SK-N-SH treated with all-trans-retinoic acid at 6 μM for 48 hours (cell line): ENCODE measurements at places on chromosomes 12 and 14.

GRCh38 chr12:79935021-79935623, at the start of gene PPP1R12A:
Gene PPP1R12A (minus strand): TSS chr12:79935097. CDS start chr12:79934931, 166 bp downstream.
- peak; percentile 96 for ATAC-seq

DNA sequence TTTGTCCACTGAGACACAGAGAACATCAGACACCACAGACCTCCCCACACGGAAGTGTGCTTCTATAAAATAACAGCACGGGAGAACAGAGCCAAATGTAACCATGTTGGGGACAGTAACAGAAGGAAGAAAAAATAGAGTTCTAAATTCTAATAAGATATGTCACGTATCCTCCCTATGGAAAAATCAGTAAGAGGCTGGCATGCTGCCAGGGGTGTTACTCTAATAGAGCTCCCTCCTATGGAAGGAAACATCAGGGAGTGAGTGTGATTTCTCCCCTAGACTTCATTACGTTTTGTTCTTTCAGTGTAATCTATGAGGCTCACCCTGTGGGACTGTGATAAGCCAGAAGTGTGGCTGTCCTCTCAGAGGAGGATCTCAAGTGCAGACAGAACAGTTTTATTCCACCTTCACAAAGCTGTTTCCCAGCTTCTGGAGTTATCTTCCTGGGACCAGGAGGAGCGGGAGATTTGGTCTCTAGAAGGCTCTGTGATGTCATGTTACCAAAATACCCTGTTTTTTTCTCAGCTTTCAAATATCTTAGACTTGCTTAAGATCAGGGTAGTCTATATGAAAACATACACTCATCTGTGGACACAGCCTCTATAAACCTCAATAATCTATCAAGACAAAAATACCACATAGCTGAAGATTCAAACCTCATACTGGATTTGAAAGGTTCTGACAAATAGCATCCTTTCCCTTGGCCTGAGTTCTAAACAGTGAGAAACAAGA, 69.3 kb downstream of the ZFC3H1 start:
- no peak; the same call in 2 of the 3 replicates for ATAC-seq

DNA sequence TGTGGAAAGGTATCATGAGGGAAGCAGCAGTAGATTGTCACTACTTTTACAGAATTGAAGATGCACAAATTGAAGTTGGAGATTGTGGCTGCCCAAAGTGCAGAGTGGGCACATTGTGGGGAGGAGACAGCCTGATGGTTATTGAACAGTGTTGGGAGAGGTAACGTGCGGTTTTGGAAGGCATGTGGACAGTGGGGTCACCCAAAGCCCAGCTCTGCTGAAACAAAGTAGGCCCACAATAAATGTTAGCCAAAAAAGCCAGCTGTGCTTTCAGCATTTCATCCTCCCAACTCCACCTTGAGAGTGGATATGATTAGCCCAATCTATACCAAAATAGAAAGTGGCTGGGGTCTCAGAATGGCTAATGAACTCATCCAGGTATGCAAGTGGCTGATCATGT, 96.7 kb downstream of the TMX1 start:
- no peak for ATAC-seq

DNA sequence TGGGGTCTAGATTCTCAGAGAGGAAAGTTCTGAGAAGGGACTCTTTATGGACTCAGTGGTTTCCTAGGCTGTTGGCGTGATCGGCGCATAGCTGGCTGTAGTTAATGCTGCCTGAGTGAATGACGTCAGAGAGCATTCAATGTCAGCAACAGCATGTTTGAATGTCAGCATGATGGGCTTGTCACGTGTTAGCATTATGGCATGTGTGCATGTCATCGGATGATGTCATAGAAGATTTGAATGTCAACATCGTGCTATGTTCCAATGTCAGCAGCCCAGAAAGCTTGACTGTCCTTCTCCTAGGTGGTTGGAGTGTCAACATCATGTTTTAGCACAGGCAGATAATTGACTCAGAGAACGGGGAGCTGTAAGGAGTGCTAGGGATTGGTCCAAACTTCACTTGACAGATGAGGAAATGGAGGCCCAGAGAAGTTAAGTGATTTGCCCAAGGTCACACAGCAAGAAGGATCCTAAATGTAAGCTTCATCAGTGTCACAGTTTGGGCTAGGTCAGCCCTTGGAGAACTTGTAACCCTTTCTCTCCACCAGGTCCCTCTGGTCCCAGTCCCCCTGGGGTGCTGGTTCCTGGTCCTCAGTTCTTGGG, 45.5 kb downstream of the MVK start:
- ATAC-seq = no peak

DNA sequence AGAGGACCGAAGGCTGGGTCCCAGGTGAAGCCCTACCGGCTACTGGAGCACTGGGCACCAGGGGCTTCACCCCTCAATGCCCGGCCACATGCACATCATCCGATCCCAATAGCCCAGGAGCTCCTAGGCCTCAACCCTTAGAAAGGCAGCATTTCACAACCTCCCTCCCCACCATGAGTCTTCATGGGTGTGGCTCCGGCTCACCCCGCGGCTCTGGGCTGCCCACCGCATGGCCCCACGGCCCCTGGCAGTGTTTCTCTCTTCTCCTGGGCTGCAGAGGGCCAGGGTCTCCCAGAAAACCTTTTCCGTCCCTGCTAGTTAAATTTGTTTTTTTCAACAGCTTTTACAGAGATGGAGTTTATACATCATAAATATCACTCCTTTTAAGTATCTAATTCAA, 28.6 kb upstream of the DLK1 start:
- ATAC-seq = no peak

- ATAC-seq = peak; percentile 87
Measured at GRCh38 chr14:21711360-21711961, 37.8 kb upstream of the OR4E1 start.
